ENCODE measurements at places on chromosomes 12 and 14.

- no peak for DNase-seq
Observed at GRCh38 chr12:23534196-23534595, 415.3 kb downstream of the SOX5 start.

DNA sequence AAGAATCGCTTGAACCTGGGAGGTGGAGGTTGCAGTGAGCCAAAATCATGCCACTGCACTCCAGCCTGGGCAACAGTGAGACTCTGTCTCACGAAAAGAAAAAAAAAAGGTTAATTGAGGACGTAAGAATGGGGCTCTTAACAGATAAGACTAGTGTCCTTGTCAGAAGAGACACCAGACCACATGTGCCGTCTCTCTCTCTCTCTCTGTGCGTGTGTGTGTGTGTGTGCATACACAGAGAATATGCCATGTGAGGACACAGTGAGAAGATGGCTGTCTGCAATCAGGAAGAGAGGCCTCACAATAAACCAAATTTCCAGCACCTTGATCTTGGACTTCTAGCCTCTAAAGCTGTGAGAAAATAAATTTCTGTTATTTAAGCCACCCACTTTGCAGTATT, 11.7 kb upstream of the ERC1 start:
- no peak for DNase-seq

GRCh38 chr12:82517027-82517426, 158.7 kb downstream of the METTL25 start:
- DNase-seq = no peak

DNA sequence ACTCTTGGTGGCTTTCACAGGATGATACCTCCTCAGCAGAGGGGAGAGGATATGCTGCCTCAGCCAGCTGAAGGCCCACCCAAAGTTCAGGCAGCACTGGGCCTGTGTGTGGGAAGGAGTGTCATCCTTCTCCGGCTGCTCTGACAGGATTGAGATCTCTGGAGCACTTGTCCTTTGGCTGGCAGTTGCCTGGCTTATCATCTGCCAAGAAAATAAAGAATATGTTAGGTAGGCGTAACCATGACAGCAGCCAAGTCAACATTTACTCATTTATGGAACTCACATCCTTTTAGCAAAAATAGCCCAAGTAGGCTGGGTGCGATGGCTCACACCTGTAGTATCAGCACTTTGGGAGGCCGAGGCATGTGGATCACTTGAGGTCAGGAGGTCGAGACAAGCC, 68.5 kb downstream of the PPFIBP1 start:
- DNase-seq = no peak

GRCh38 chr12:120175062-120175461, 19.5 kb downstream of the GCN1 start:
- no peak for DNase-seq

DNA sequence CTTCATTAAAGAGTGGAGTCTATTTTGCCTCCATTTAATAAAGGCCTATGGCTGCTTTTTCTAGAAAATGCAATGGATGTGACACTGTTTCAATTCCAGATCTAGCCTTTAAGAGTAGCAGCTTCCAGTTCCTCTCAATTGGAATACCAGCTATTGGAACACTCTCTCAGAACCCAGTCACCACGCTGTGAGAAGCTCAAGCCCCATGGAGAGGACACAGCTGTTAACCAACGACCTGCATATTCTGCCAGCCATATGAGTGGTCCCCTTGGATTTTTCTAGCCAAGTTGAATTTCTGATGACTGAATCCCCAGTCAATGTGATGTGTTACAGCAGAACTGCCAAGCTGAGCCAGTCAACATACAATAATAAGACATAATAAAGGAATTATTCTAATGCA, 131.8 kb downstream of the TMTC3 start:
- DNase-seq = no peak

GRCh38 chr12:76428117-76428516, 79.9 kb upstream of the BBS10 start:
- no peak for DNase-seq

GRCh38 chr14:79197516-79197915, 1013.8 kb downstream of the DIO2 start:
- DNase-seq = no peak

DNA sequence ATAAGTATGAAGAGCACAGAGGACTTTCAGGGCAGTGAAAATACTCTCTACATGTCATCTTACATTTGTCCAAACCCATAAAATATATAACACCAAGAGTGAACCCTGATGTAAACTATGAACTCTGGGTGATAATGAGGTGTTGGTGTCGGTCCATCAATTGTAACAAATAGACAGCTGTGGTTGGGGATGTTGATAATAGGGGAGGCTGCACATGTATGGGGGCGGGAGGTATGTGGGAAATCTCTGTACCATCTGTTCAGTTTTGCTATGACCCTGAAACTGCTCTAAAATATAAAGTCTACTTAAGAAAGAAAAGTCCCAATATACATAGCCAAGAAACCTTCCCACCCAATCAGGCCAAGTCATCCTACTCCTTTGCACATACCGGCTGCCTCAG, 88.5 kb downstream of the GPR135 start:
- DNase-seq = no peak

- no peak for DNase-seq
Observed at GRCh38 chr12:14937689-14938088, 648 bp downstream of the ERP27 start.

GRCh38 chr12:41917938-41918341, 226.7 kb downstream of the GXYLT1 start:
- DNase-seq = no peak

DNA sequence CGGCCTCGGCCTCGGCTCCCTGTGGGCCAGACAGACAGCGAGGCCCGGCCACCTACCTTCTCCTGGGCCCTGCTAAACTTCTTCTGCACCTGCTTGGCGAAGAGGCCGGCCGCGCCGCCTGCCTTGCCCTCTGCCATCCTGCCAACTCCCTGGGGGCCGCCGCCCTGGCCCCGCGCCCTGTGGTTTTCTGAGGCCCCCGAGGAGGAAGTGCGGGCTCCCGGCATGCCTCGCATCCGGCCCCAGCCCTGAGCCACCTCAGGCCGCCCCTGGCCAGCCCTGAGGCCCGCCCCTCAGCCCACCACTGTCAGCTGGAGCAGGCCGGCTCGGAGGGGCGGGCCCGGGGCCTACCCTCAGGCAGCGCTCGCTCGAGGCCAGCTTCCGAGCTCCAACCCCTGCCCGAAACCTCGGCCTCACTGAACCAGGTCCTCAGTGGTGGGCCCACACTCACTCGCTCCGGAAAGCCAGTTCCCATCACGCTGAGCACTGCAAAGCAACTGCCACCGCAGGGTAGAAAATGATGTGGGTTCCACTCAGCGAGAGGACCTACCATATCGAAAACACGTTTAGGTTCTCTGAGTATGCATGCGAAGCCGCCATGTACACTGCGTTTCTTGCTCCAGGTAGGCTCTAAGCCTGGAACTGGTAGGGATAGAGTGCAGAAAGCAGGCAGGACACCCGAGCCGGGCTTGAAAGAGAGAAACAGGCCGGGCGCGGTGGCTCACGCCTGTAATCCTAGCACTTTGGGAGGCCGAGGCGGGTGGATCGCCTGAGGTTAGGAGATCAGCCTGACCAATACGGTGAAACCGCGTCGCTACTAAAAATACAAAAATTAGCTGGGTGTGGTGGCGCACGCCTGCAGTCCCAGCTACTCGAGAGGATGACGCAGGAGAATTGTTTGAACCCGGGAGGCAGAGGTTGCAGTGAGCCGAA, at the start of gene BIN2:
BIN2 (minus strand) TSS at position 209 of the 930 bp plus-strand sequence; CDS start at position 137, 72 bp downstream.
- DNase-seq = no peak

DNA sequence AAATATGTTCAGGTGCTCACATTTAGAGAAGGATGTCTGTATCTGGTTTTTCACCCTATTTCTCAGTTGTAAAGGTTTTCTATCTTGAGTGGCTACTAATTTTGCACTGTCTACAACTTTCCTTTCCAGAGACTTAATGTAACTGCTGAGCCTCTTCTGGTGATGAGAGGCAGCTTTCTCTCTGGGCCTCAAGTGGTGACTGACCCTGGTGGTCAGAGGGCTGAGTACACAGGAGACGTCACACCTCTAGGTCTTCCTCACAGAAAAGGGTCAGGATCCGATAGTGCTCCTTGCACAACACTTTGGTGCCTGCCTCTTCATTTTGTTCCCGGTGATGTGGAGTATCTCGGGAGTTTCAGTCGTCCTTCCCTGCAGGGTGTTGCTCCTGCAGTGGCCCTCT, 76.8 kb downstream of the LIN7A start:
- DNase-seq = no peak

- no peak for DNase-seq
Observed at GRCh38 chr14:94771906-94772490, 2.1 kb upstream of the GSC start.

GRCh38 chr12:4135919-4136605, 137.5 kb upstream of the CCND2 start:
- DNase-seq = no peak

DNA sequence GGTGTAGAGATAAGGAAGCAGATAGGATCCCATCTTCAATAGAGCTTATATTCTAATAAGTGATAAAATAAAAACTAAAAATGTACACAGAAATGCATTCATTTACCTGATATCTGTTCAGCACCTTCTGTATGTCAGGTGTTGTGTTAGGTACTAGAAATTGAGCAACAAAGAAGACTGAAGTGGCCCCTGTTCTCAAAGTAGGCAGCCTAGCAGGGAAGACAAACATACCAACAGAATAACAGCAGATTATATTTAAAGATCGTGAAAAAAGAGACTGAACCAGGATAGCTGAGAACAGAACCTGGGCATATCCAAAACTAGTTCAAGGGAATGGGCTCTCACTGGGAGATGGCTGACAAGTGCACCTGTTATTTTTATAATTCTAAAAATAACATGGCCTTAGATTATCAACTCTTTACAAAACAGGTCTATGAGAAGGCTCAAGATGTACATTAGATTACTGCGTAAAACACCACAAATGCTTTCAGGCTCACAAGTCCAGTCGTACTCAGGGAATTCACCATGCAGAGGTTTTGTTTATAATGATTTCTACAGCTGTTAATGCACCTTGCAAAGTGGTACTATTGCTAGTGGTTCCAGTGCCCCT, 16.4 kb downstream of the ANO6 start:
- no peak for DNase-seq

GRCh38 chr12:73076760-73077159, 804.6 kb downstream of the TRHDE start:
- no peak for DNase-seq

DNA sequence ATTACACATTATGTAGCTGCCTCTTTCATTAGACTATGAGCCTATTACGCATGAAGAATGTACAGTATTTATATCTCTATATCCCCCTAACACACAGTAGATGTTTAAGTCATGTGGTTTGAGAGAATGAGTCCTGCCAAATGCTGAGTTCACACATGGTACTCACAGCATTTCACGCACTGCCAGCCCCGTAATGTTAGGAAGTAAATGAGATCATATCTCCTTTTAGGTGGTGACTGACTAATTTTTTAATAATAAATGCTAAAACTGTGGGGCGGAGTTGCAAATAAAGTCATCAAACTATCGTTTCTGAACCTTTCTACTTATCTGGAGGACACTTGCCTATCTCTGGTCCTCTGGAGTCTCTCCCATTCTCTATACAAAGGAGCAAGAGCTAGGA, 343.8 kb downstream of the ADAMTS20 start:
- DNase-seq = no peak

DNA sequence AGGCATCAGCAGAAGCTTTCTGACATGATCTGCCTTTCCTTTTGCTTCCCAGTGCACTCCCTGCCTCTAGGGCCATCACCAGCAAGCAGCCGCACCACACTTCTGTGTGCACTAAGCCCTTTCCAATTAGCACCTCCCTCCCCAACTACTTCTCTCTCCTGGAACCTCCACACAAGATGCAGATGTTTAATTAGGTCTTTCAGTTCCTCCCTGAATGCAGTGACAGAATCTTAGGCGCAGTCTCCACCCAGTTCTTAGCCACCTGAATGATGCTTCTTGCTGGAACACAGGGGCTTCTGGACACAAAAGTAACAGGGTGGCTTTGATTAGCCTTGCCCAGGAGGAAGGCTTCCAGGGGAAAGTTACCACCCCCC, 32.9 kb downstream of the NIN start:
- no peak for DNase-seq

- DNase-seq = no peak
Observed at GRCh38 chr12:81369175-81369574, 291.3 kb downstream of the ACSS3 start.

DNA sequence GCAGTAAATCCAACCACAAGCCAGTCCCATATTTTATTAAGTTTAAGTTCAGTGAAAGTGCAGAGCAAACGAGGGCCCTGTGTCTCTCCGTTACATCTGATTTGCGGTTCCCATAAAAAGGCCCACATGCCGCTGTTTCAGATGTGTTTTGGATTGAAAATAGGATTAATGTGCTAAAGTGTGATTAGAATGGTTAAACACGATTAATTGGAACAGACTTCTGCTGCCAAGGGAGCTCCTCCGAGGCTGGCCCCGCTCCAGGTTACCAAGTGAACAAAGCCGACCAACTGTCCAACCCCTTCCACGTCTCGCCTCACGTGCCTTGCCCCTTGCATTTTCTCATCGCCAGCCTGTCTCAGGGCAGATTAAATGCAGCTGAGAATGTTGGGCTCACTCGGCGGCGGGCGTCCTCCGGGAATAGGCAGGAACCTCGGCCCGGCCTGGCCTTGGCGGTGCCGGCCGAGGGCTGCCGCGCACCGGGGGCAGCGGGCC, 166.5 kb upstream of the GSC start:
- no peak for DNase-seq

GRCh38 chr12:27332714-27333402, at the start of gene BMAL2:
Gene BMAL2 (plus strand): TSS chr12:27332836. CDS start chr12:27333073, 237 bp downstream.
- DNase-seq = peak; percentile 66

- DNase-seq = no peak
Observed at GRCh38 chr12:25979563-25979962, 21.1 kb downstream of the RASSF8 start.

- no peak for DNase-seq
Observed at GRCh38 chr14:61620130-61620946, 75.0 kb upstream of the HIF1A start.

DNA sequence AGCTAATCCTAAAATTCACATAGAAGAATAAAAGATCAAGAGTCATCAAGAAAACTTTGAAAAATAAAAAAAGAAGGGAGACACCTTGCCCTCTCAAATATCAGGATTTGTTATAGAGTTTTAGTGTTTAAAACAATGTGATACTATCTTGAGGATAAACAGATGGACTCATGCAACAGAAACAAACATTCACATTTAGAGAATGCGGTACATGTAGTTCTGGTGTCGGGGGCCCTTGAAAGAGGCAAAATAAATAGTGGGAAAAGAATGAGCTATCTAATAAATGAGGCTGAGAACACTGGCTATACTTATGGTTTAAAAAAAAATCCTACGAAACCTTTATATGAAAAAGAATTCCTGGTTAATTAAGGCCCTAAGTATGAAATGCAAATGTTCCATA, 127.7 kb downstream of the LLPH start:
- no peak for DNase-seq

DNA sequence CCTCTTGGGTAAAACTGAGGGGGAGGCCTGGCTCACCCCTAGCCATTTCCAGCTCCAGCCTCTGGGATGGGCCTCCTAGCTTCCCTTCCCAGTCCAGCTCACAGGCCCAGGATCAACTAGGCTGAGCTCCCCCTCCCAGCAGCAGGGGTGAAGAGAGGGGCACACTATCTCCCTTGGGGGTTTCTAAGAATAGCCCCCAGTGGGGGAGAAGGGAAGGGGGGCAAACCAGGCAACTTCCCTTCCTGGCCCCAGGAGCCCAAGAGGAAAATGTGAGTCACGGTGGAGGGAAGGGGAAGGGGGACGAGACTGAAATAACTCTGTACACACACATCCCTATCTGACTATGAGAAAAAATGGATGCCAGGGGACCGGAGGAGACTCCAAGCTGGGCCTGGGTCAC, 9.0 kb downstream of the ADCY6 start:
- DNase-seq = no peak
